ENCODE measurements at places on chromosomes 16 and 17.

GRCh38 chr17:74387365-74388218 is 20.3 kb downstream of the GPR142 start:
- no peak for DNase-seq

GRCh38 chr16:23245268-23245667 is 56.8 kb upstream of the SCNN1B start:
- no peak for DNase-seq

DNA sequence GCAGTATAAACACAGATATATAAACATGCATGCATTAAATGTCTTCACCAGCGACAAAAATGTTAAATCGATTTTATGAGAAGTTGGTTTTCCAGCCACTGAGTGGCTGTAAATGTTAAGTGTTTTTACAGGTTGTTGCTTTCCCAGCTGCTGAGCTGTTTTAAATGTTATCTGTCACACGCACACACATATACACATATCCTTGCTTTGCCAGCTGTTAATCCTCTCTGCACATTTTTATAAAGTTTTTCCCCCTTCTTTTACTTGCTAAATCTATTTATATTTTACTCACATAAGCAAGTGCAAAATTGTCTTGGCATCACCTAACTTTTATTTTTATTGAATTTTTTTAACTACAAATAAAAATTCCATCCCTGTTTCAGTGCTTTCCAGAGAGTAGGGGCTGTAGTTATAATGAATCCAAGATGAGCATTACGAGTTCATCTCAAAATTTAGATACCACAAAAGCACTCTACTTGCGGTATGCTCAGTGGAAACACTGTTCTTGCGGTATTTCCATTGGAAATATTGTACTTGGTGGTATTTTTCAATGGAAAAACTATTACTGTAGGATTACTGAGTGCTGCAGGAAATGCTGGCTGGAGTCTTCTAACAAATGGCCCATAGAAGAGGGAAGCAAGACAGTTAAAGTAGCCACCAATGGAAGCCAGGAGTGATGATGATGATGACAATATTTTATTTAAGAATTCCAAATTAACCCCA is 124.9 kb upstream of the KCNJ16 start:
- DNase-seq: no peak

DNA sequence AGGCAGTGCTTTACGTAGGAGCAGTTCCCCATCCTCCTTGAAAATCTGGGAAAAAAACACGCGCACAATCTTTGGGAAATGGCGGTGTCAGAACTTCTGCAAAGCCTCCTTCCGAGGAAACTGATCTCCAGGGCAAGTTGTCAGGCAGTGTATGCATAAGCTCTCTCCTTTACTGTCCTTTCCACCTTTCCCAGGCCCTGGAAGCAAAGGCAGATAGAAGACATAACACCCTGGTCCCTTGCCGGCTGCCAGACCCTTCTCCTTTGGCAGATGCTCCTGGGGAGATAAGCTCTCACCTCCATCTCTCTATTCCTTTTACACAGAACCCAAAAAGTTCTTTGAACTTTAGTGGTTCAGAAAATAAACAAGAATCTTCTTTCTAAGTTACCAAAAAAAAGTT is 12.4 kb downstream of the TOB1 start:
- DNase-seq: no peak

DNA sequence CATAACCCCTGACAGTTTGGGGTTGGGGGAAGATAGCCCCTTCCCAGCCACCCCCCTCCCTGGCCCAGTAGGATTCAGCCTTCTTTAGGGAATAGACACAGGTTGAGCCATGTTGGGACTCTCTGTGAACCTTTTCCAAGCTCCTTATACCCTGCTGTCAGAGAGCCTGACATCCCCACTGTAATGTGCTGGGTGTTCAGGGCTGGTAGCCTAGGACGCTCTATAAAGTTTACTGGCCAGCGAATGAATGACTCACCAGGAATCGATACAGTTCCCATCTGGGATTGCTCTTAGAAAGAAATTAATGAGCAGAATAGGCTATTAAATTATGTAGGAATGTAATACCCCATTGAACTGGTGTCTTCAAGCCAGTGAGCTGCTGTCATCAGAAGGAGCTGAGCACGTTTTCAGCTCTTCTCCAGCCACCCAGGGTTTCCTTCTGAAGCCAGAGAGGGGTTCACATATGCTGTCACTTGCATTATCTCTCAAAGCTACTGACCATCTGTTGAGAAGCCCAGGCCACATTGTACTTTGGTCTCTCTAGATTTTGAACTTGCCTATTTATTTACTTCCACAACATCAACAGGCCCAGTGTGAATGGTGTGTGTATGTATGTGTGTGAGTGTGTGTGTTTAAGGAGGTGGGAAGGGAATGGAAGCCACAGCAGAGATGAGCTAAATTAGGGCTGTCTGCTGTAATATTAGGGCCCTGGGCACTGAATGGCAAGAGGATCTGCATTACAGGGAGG is 64.9 kb downstream of the SPACA3 start:
- DNase-seq: no peak

DNA sequence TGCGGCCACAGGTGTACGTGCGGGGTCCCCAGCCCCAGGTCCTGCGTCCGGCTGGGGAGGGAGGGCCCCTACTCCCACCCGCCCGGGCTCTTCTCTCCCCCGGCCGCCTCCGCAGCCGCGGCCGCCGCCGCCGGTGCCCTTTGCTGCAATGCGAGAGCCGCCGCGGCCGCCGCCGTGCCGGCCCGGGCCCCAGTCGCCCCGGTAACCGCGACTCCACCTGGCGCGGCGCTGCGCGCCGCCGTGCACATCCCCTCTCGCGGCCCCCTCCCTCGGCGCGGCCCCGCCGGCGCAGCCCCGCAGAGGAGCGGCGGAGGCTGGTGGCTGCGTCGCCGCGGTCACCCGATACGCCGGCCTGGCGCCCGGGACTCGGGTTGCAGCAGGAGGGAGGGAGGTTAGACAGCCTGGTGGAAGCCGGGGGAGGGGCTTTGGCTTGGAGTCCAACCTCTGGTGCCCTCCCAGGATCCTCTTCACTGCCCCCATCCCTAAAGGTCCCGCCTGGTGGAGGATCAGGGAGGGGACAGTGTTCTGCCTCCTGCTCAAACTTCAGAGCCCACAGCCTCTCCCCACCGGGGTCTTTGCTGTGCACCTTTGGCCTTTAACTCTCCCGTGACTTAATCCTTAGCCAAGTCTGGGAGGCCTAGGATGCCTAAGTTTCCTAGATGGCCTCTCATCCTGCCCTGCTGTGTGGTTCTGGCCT is 32.9 kb downstream of the SRCIN1 start:
- DNase-seq: no peak

- no peak for DNase-seq
Measured at GRCh38 chr17:81069135-81069645, 34.2 kb downstream of the BAIAP2 start.

DNA sequence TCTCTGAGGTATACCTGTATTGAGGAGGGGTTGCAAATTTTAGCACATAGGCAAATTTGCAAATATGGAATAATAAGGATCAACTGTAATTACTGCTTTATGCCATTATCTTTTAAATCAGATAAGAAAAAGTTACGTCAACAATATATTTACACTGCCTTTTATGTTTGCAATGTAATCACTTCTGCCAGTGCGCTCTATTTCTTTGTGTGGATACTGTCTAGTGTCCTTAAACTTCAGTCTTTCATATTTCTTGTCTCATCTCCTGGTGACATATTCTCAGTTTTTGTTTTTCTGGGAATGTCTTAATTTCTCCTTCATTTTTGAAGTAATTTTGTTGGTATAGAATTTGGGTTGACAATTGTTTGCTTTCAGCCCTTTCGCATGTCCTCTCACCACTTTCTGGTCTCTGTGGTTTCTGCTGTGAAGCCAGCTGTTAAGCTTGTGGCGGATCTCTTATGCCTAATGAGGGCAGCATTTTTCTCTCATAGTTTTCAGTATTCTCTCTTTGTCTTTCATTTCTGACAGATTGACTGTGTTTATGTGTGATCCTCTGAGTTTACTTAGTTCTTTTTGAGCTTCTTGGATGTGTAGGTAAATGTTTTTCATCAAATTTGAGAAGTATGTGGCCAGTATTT is 37.6 kb upstream of the ABCC11 start:
- no peak for DNase-seq

GRCh38 chr17:82723169-82723807 is 6.8 kb downstream of the FN3KRP start:
- no peak for DNase-seq

- no peak for DNase-seq
Measured at GRCh38 chr16:26334218-26335111, 642.7 kb downstream of the HS3ST4 start.

GRCh38 chr17:34639706-34640425 is 60.5 kb downstream of the TMEM132E start:
- DNase-seq: no peak

DNA sequence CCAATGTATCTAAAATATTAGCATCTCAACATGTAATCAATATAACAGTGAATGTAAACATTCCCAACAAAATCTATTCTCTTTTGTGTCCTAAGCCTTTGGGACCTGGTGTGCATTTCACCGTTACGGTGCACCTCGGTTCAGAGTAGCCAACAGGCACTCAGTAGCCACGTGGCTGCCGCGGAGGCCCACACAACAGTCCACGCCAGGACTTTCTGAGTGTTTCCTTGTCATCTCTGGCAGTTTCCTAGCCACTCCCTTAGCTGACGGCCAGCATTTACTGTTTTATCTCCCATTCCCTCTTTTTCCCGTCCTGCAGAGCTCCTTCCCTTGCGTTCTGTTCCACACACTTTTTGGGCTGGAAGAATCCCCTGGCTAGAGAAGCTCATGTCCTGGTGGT is 36.3 kb downstream of the VAC14 start:
- DNase-seq: no peak

DNA sequence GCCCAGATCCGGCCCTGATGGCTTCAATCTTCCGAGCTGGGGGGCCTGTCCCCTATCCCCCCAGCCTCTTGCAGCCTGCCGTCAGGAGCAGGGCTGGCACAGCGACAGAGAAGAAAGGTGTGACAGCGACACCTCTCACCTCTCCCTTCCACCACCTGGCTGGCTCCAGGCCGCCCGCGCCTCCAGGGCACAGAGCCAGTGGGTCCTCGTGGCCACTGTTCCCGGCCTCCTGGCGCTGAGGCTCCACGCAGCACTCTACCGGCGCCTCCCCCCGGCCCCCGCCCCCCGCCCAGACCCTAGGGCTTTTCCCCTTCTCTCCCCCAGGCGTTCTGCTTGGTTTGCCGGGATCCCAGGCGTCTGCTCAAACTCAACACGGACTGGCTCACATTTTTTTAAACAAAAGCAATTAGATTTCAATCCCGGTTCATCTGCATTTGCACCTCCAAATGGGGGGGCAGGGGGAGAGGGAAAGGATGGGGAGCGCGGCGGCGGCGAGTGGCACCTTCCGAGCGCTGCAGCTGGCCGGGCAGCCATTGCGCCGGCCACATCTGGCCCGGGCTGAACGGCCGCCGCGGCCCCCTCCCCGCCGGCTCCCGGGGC is 12.8 kb upstream of the CBX8 start:
- DNase-seq: no peak

- DNase-seq: no peak
Measured at GRCh38 chr17:67022451-67022810, 21.9 kb upstream of the CACNG1 start.

DNA sequence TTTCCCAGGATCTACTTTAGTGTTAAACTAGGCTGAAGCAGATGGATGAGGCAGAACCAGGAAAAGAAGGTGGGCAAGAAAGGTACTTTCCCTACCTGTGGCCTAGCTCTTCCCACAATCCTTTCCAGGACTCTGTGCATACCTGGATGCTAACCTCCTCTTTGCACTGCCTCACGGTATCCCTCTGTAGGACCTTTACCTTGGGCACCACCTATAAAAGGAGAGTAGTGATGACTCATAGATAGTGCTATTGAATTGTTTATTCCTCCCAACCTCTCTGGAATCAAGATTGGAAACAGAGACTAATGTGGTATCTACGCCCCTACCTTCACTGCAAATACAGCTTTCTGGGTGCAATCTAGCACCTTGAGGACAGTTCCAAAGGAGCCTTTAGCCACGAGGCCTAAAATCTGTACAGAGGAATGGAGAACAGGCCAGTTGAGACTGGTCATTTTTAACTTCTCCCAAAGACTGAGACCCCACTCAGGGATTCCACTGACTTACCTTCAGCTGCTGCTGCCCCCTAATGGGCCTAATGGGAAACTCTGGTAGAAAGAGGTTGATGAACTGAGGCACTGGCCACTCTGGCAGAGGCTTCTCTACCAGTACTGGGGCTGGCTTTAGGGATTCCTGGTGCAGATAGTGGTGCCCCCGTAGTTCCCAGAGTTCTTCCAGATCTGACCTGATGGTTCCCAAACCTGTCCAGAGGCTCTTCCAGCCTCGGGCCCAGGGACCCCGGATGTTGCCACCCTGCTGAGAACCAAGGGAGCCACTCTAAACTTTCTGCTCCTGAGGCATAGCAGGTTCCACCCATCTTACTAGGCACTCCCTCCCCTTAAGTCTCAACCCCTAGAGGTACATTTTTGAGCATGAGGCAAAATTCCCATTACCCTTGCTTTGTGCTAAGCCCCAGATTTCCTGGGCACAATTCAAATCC is 781 bp downstream of the RSKR start:
- peak; percentile 73 for DNase-seq

DNA sequence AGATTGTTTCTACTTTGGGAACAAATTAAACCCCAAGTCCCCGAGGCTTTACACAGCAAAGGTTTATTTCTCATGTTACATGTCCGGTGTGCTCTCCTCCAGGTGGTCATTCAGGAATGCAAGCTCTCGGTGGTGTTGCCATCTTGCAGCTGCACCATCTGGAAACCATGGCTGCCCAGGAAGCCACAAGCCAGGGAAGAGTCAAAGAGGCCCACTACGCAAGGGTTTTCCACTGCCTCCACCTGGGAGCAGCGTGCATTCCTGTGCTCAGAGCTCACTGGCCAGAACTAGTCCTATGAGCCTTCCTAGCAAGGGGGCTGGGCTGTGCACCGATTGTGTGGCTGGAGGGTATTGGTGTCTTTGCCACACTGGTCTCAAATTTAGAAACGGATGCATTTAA is 128.8 kb upstream of the FOXF1 start:
- no peak for DNase-seq

- no peak for DNase-seq
Measured at GRCh38 chr17:1169221-1169928, 10.4 kb downstream of the ABR start.

- no peak for DNase-seq
Measured at GRCh38 chr17:21464611-21465021, 88.5 kb downstream of the KCNJ12 start.

- no peak for DNase-seq
Measured at GRCh38 chr17:45296003-45296832, 20.6 kb downstream of the MAP3K14 start.

- no peak for DNase-seq
Measured at GRCh38 chr16:23014592-23014991, 134.7 kb downstream of the USP31 start.

DNA sequence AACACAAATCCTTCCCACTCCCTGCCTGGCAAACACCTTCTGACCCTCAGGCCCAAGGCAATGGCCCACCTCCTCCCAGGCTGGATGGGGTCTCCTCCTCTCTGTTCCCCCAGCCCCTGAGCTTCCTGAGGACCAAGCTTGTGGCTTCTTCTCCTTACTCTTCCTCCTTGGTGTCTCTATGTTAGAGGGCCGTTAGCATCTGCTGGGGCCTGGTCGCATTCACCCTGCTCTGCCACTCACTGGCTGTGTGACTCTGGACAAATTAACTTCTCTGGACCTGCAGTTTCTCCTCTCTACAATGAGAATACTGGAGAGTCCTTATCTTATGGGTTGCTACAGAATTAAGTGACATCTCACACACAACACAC is 725 bp upstream of the MT2A start:
- no peak for DNase-seq

GRCh38 chr17:61285526-61286320 is 113.9 kb upstream of the TBX2 start:
- DNase-seq: no peak

- peak; percentile 44 for DNase-seq
Measured at GRCh38 chr17:73194514-73195222, 1.8 kb downstream of the COG1 start.
